Upper lobe of right lung (tissue), 1 donor: ENCODE measurements at places on chromosomes 7 and 10.

- H3K4me3 ChIP-seq = no peak overlapping the region
- H3K4me1 ChIP-seq = no peaks in the 10 kb centered on the region
- H3K27ac ChIP-seq = no peak overlapping the region
- no peak for DNase-seq
- no peaks in the 10 kb centered on the region for H3K27me3 ChIP-seq
These were observed 59.4 kb downstream of the TPK1 start for GRCh38 chr7:144776447-144776846.

- H3K36me3 ChIP-seq = no peaks in the 10 kb centered on the region
These were observed 314.6 kb downstream of the CXCL12 start for GRCh38 chr10:44070282-44070681.

DNA sequence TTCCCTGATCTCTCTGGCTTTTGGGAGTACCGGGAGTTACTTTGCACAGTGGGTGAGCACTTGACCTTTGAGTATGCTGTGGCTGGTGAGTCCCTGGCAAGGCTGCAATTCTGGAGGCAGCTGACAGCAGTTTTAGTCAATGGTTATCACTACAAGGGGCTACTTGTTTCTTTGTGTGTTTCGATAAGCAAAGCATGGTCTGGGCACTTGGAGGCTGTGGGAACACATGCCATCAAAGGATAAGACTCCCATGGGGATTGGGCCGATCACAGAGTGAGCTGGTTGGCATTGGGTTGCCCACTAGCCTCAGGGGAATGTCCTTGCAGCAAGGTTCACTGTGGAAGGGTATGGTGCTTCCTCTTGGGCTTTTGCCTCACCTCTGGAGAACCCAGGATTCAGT lies 208.2 kb downstream of the SNX13 start:
- H3K36me3 ChIP-seq = no peaks in the 10 kb centered on the region
- H3K27ac ChIP-seq = no peak overlapping the region
- no peaks in the 10 kb centered on the region for H3K27me3 ChIP-seq
- H3K4me3 ChIP-seq = no peak overlapping the region

DNA sequence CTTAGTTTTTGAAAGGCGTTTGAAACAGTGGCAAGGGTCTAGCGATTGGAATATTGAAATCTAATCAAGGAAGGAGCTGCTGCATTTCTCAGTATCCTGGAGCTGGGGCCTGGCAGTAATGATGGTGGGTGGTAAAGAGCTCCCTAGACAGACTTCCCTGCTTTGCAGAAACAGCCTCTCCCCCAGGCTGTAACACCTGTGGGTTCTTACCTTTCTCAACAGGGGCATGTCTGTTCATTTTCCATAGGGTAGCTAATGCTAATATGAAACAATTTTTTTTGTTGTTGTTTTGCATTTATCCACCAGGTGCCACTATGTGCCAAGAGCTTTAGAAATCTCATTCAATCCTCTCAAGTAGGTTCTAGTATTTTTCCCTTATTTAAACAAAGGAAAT lies 345.5 kb downstream of the REEP3 start:
- H3K4me1 ChIP-seq = no peaks in the 10 kb centered on the region
- H3K36me3 ChIP-seq = no peaks in the 10 kb centered on the region
- no peak overlapping the region for H3K27ac ChIP-seq
- DNase-seq = no peak
- peaks cover 16% of the 10 kb centered on the region for H3K27me3 ChIP-seq
- no peak overlapping the region for H3K4me3 ChIP-seq

GRCh38 chr7:155965010-155965409 lies 152.7 kb upstream of the SHH start:
- H3K27me3 ChIP-seq = no peaks in the 10 kb centered on the region
- no peak for DNase-seq
- H3K36me3 ChIP-seq = no peaks in the 10 kb centered on the region
- H3K4me3 ChIP-seq = no peak overlapping the region
- H3K27ac ChIP-seq = no peak overlapping the region
- no peaks in the 10 kb centered on the region for H3K4me1 ChIP-seq

DNA sequence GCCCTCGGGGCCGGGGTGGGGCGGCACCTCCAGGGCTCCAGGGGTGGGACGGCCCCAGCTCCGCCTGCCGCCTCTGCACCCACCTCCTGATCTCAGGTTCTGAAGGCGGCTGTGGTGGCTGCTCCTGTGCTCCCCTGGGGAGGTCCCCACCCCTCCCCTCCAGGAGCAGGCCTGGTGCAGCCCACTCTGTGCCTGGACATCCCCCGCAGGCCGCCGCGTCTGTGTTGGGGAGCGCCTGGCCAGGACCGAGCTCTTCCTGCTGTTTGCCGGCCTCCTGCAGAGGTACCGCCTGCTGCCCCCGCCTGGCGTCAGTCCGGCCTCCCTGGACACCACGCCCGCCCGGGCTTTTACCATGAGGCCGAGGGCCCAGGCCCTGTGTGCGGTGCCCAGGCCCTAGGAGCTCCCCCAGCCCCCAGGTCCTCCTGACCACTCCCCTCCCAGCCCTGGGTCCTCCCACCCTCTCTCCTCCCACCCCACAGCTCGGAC lies 5.5 kb downstream of the CYP2W1 start:
- H3K4me3 ChIP-seq = no peak overlapping the region
- no peak overlapping the region for H3K27ac ChIP-seq
- no peaks in the 10 kb centered on the region for H3K4me1 ChIP-seq
- no peak for DNase-seq
- peaks cover 40% of the 10 kb centered on the region for H3K27me3 ChIP-seq

DNA sequence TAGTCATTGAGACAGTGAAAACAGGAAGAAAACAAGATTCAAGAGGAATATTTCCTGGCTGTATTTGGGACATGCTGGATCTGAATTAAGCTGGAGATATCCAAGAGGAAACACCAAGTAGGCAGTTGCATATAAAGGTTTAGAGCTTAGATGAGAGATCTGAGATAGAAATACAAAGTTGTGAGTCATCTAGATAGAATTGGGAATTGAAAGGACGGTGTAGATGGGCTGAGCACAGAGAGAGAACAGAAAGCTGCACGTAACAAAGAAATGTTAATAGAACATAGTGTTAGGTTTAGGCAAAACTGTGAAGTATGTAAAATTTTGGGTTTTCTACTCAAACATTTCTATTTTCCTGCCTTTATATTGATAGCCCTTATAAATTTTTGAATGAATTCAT lies 218.5 kb upstream of the TMEM196 start:
- no peak overlapping the region for H3K27ac ChIP-seq
- no peak overlapping the region for H3K4me3 ChIP-seq
- H3K27me3 ChIP-seq = no peaks in the 10 kb centered on the region
- H3K36me3 ChIP-seq = no peaks in the 10 kb centered on the region

DNA sequence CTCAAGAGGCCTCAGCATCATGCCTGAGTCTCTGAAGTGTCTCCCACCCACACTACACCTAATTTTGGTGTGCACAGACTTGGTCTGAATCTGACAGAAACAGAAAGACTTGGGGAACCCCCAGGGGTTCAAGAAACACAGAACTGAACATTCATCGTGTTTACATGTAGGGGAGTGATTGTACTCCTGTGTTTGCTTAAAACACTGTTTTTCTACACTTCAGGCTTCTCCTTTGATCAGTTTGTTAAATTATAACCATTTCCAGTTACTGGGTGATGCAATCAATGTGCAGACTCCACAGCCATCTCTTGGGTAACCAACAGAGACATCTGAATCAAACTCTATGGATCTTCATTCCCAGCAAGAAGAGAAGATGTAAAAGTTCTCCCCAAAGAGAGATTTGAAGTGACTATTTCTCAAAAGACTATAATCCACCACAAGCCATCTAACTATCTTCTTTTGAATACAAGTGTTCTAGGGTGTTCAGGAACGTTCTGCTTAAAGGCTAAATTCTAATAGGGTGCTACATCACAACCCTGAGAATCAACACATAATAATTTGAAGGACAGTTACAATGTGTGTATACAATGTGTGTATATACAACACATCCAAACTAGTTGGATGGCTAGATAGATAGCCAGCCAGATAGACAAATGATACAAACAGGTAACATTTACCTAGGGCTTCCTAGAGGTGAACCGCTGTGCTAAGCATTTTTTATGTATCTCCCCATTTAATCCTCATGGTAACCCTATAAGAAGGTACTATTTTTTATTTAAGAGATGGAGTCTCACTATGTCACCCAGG lies 34.2 kb downstream of the DNAJC12 start:
- no peak overlapping the region for H3K4me3 ChIP-seq
- H3K27me3 ChIP-seq = no peaks in the 10 kb centered on the region
- no peak for DNase-seq
- no peaks in the 10 kb centered on the region for H3K36me3 ChIP-seq
